Right renal pelvis (tissue), 4 donors: ENCODE measurements at places on chromosomes 13 and 19.

- no peak for DNase-seq
Observed at GRCh38 chr19:13428352-13428751, 77.9 kb downstream of the CACNA1A start.

GRCh38 chr19:15464394-15465385 lies at the start of gene RASAL3:
RASAL3 (minus strand) TSS chr19:15464544; CDS start chr19:15464358, 186 bp downstream.
- DNase-seq: no peak

DNA sequence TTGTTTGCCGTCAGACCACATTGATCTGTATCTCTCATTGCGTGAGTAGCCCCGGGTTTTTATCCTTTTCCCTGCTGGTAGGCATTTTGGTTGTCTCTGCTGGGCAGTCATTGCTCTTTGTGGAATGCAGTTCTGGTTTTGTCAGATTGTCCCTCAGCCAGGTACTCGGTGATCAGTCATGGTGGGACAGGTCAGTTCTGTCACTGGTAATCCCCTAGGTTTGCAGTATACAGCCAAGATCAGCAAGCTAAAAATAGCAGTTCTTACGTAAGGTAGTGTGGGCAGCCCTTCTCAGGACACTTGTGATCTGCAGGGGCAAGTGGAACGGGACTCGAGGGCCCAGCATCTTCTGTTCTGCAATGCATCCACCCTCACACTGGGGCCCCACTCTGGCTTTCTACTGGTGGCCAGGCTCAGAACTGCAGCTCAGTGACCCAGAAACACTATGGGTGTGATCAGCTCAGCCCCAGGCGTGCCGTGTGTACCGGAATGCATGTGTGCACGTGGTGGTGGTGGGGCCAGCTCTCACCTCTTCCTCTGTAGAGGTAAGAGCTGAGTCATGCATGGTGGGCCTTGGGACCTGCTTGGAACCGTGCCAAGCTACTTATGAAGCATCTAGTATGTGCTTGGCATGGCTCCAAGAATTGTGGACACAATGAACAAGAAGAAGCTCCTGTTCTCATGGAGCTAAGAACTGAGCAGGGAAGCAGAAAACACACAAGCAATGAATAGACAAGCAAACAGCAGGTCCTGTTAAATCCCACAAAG lies 6.3 kb downstream of the PLEKHF1 start:
- DNase-seq: no peak

- DNase-seq: no peak
Observed at GRCh38 chr13:109577191-109577700, 209.1 kb downstream of the IRS2 start.

DNA sequence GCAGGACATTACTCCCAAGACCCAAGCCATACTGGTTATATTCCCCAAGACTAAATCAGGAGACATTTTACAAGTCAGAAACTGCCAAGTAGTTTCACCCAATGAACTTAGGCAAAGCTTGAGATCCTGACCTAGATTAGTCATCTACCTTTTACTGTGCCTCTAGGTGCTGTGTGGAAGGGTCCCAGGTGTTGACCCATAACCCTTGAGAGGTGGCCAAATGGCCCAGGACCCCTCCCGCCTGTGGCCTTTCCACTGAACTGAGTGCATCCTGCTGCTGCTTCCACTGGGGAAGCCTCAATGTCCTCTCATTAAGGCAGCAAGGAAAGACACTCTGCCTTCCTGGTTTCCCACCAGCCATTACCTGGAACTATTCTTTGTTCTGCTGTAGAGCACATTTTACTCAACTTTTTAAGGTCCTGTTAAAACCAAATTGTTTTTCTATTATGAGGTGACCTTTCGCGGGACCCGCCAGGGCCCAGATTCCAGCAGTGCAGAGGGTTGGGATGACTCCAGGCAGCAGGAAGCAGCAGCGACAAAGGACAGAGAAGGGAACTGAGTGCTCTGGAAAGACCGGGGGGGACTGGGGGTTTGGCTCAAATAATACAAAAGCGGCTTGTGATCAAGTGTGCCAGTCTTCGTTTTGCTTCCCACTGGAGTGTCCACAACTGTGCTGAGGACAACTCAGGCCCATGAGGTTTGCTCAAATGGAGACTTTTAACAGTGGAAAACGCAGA lies 27.1 kb downstream of the ANKRD10 start:
- DNase-seq: no peak

DNA sequence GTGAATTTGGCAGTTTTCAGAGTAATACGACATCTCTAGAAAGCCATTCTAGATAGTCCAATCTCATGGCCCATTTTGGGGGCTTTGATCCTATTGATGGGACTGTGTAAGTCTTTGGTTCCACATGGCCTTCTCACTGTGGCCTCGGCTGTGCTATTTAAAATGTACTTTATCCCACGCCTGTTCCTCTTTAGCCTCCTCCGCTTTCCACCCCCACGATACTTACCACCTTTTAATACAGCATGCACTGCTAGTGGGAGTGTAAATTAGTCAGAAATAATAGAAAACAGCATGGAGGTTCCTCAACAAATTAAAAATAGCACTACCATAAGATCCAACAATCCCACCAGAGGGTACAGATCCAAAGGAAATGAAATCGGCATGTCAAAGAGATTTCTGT lies 28.3 kb upstream of the CEBPG start:
- no peak for DNase-seq

GRCh38 chr19:14401468-14402195 lies 17.5 kb downstream of the DDX39A start:
- DNase-seq: no peak

GRCh38 chr19:9353011-9353410 lies 9.8 kb upstream of the ZNF177 start:
- no peak for DNase-seq

DNA sequence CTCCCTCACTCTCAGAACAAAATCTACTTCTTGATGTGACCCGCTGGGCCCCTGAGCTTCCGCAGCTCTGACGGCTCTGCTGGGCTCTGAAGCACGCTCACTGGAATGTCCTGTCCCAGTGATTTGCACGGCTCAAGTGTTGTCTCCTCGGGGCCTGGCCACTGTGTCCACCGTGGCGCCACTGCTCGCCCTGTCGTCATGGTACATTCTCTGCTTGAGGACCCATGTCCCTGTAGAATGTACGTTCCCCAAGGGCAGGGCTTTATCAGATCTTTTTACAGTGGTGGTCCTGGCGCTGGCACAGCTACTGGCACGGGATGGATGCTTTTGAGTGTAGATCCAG lies 12.1 kb downstream of the KLHL26 start:
- DNase-seq: no peak

- no peak for DNase-seq
Observed at GRCh38 chr19:33621811-33622504, at the start of gene CHST8. CHST8 (plus strand) TSS chr19:33621953; CDS start chr19:33689262, 67,309 bp downstream.

DNA sequence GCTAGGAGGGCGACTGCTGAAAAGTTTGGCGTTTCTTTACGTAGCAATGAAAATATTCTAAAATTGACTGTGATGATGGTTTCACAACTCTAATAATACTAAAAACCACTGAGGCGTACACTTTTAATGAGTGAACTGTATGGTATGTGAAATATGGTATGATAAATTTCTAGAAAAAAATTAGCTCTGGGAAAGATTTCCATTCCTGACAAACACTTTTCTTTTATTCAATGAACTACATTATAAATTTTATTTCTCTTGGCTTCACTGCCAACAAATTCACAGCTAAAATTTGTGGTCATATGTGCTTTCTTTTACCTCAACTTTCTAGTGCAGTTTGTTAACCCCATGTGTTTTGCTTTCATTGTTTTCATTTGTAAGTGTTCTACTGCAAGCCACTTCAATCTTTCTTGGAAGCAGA lies 11.1 kb downstream of the ZC3H13 start:
- no peak for DNase-seq

DNA sequence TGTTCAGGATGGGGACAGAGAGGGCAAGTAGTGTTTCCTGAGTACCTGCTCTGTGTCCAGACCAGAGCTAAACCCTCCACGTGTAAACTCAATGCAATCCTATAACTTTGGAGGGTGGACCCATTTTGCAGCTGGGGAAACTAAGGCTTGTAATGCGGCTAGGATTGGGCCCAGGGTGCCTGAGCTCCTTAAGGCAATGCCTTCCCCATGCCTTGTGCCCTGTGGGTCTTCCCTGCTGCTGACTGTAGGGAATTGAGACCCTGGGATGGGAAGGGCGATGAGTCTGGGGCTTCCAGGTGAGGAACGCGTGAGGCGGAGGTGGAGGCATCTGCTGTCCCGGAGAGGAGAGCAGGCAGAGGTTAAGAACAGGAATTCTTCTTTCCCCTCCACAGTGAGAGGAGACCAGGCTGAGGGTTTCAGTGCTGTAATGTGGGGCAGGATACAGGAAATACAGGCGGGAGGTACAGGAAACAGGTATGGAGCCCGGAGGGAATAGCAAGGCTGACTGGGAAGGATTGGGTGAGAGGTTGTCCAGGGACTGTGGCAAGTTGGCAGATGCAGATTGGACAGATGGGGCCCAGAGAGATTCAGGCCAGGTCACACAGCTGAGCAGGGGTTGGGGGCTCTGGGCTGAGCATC lies 19.2 kb downstream of the SLC27A1 start:
- no peak for DNase-seq

- no peak for DNase-seq
Observed at GRCh38 chr19:41546386-41546789, 29.6 kb upstream of the CEACAM21 start.

DNA sequence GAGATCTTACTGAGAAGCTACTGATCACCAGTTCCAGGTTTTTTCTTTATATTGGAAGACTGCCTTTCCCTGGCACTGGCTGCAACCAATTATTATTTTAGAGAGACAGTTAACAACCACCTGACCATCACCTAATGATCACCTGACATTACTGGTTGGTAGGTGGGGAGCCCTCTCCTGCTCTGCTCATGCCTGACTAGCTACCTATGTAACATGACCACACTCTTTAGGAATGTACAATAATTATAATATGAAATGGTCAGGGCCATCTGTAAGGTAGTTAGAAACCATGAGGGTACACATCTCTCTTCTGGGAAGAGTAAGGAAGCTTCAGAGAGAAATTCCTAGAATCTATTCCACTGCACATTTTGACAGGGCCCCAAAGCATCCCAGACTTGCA lies 59.0 kb upstream of the SCEL start:
- no peak for DNase-seq

- no peak for DNase-seq
Observed at GRCh38 chr19:35655600-35655999, 7.5 kb downstream of the COX6B1 start.

DNA sequence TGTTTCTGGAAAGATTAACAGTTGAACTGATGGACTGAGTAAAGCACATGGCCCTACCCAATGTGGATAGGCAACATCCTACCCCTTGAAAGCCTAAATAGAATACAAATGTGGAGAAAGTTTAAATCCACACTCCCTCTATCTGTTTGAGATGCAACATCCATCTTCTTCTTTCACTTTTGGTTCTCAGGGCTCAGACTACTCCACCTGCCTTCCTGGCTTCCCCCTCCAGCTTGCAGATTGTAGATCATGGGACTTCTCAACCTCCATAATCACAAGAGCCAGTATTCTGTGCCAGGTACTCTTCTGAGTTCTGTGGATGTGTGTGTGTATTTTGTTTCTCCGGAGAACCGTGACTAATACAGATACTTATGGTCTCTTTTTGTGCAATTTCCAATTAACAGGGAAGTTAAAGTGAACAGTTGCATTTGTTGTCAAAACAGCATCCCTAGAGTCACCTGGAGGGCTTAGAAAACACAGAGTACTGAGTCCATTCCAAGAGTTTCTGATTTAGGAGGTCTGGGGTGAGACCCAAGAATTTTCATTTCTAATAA lies 590.3 kb upstream of the MIR17HG start:
- no peak for DNase-seq

DNA sequence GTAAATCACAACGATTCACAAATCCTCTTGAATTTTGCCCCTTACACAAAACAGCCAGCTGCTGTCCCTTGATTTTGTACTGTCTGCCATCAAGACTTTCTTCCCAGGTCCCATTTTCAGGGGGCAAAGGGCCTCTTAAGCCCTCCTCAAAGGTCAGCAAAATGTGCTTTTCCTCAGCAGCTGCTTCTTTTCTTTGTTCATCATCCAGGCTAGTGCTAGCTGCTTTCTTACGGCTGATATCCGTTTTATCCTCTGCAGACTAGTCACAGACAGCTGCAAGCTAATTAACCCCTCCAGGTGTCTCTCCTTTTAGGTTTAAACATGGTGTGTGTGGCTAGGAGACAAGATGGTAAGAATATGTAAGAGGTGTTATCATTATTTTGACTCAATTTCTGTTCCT lies 90.9 kb downstream of the NALCN start:
- DNase-seq: no peak

DNA sequence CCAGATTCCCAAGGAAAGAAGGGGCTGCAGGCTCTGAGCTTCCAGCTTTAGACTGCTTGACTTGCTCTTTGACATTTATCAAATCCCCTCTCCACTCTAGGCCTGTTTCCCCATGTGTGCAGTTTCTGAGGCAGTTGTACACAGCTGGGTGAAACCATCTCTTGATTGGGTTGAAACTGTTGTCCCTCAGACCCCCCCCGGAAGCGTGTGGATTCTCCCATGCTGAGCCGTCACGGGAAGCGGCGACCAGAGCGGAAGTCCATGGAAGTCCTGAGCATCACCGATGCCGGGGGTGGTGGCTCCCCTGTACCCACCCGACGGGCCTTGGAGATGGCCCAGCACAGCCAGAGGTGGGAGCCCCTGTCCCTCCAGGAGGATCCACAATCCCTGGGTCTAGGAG lies 19.7 kb downstream of the BRSK1 start:
- no peak for DNase-seq

DNA sequence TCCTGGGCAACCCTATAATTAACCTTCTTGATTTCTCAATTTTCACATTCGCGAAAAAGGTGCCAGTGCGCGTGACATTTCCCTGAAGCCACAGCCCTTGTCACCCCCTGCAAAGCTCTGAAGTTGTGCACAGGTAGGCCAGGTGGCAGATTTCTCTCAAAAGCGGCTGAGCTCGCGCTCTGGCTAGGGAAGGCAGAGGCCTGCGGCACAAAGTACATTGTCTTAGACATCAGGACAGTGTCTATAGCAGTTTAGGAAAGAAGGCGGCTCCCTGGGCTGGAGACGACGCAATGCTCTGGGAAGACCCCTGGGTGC lies 42.9 kb upstream of the ZNF14 start:
- DNase-seq: no peak

DNA sequence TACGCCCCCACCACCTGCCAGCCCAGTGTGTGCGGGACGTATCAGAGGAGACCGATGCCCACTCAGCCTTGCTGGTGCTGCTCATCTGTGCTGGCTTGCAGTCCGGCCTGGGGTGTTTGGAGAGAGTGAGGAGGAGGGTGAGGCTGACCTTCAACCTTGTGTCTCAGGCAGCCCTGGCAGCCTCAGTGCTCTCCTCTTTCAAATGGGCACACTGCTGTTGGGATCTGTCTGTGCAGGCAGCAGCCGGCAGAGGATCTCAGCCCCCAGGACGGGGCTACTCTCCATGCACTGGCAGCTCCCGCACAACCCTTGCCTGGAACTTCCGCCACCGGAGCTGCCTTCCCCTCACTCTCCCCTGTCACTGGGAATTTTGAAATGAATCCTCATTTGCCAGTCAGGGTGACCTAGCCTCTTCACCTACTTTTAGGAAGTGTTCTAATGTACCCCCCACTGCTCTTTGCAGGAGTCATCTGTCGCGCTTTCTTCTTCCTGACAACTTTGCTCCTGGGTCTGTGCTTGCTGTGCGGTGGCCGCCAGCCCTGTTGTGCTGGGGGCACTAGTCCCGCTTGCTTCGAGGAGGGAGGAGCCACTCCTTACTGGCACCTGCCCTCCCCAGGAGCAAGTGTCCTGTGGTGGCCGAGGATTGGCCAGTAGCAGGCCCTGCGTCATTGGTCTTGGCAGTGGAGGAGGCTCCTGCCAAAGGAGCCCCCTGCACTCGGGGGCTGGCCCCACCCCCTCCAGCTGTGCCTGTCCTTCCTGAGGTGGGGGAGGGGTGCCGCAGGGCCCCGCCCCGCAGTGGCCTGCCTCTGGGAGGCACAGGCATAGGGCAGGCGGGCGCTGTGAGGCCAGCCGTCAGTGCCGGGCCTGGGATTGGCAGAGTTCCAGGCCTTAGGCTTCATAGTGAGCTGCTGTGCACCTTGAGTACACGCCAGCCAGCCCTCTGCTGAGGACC lies 53.4 kb downstream of the TSSK6 start:
- DNase-seq: no peak
